Inflammatory macrophage treated with lipopolysaccharide for 4 hours (primary cell): ENCODE measurements at places on chromosomes 13 and 19.

GRCh38 chr13:77300176-77301037, 26.5 kb downstream of the MYCBP2 start:
- DNase-seq, result peak; percentile 80

DNA sequence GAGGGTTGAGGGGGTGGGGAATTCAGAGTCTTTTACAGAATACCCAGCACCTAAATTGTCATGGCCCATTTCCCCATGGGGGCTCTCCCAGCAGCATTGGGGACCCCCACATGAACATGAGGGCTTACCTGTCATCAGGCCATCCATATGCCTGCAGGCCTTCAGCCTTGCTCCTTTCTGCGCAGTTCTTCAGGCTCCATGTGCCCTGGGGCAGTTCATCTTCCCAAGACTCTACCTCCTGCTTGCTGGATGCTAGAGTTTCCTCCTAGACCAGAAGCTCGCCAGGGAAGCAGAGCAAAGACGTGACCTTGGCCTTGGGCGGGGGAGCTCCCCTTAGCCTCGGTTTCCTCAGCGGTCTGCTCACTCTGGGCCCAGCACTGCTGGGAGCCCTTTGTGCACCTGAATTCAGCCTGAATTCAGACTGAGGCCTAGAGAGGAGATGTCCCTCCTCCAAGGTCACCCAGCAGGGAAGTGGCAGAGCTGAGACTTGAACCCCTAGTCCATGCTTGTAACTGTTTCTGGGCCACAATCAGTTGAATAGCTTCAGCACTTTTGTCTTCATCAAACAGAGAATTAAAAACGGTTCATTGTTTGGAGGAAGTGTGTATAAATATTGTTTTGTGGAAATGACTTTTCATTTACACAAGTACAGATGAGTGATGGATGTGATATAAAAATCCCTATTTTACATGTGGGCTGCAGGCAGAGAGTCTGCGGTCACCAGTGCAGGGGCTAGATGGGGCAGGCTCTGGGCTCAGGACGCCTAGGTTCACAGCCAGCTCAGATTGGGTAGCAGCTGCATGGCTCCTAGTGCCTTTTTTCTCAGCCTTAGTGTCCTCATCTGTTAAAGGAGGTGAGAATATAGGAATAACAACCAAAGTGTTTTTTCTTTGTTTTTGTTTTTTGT, 9.5 kb downstream of the PPP5C start:
- DNase-seq, result no peak

GRCh38 chr19:33175886-33176669, 18.1 kb upstream of the LRP3 start:
- no peak for DNase-seq

DNA sequence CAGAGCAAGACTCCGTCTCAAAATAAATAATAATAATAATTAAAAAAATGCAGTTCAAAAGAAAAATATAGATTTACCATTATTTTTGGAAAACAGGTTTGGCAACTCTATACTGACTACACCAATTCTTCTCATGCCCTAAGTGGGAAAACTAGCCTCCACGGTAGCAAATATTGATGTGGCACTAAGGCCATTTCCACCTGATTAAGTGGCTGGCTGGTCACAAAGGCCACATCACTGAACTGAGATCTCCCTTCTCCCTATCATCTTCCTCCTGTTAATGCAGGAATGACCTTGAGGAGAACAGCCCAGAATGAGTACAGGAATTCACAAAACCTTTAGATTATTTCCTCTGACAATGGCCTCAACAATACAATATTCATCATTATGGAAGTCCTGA, 18.6 kb downstream of the ZNF814 start:
- DNase-seq, result no peak

- DNase-seq, result no peak
These were observed 7.2 kb downstream of the ABCA7 start for GRCh38 chr19:1046836-1047695.

DNA sequence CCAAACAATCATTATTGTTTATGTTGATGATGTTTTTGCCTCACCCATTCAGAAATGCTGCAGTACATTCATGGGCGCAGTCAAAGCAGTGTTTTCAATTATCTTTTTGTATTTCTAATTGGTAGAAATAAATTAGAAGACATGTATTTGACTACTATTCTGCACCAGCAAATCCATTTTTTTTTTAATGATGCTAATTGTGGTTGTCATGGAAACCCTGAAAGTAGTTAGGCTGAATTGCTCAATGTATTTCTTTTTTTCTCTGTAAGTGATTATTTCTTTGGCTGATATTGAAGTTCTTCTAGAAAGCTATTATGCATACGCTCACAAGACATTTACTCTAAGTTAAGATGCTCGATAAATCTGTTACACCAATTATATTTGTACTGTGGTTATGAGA, 101.2 kb downstream of the RFC3 start:
- no peak for DNase-seq

GRCh38 chr13:44096901-44097300, 217.2 kb downstream of the LACC1 start:
- peak; percentile 51 for DNase-seq

GRCh38 chr13:24217601-24218281, 57.2 kb downstream of the SPATA13 start:
- DNase-seq, result peak; percentile 50

- DNase-seq, result no peak
These were observed 41.7 kb downstream of the FRY start for GRCh38 chr13:32073180-32073864.

GRCh38 chr19:4508698-4509097, 9.6 kb downstream of the PLIN4 start:
- no peak for DNase-seq

DNA sequence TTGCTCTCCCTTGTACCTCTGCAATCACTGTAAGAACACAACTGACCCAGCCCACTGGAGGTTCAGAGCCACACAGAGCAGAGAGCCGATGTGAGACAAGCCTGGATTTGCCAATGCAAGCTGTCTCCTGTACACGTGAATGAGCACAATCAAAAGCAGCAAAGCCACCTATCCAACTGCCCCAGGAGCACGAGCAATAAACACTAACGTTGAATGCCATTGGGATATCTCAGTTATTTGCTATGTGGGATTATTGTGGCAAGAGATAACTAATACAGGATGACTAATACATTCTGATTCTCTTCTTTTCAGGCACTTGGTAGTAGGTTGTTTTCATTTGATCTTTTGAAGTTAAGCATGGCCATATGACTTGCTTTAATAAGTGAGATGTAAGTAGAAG, 85.2 kb upstream of the FAM216B start:
- DNase-seq, result no peak

DNA sequence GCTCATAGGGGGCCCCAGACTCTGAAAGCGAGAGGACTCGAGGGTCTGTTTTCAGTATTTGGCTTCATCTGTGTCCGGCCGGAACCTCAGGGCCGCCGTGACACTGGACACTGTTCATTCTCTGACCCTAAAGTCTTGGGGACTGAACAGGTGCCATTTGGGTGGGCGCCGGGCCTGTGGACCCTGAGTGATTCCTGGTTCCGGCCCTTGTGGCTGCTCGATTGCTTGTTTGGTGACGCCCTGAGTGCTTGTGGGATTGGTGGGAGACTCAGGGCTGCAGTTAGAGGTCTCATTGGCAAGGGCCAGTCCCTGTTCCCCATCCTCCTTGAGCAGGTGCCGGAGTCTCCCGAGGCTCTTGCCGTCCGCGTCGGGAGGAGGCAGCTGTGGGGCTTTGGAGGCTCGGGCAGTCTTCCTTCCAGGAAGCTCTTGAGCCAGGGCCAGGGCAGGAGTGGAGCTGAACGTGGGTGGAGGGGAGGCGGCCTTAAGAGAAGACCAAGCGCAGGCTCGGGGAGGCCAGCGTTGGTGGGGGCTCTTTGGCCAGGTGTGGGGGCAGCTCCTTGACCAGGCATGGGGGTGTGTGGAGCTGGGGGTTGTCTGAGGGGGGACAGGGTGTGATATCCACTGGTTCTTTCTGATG, 4.7 kb downstream of the PTBP1 start:
- DNase-seq, result no peak

DNA sequence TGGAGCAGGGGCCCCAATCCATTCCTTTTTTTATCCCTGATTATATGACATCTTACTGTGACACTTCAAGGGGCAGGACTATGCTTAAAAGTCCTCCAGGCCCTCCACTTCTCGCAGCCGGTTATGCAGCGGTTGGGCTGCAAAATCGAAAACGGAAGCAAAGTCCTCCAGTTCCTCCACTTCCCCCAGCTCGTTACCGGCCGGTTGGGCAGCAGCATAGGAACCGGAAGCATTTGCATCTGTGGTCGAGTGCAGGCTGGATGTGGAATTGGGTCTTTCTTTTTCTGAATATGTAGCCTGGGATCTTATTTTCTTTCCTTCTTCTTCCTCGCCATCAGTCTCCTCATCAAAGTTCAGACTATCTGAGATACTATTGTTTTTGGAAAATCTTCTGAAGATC, 46.1 kb downstream of the OXGR1 start:
- DNase-seq, result no peak

DNA sequence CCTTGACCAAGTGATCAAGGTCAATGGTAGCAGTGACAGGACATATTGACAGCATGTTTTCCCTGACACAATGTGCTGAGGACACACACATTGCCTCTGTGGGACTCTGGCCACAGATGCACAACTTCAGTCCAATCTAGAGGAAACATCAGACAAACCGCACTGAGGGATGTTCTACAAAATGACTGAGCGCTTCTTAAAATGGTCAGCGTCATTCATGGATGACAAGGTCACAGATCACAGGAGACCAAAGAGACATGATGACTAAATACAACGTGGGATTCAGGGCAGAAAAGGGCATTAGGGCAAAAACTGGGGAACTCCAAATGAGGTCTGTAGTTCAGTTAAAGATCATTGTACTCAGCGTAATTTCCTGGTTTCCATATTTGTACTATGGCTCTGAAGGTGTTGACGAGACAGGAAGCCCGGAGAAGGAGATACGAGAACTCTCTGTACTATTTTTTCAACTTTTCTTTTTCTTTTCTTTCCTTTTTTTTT, 20.6 kb downstream of the PBX4 start:
- peak; percentile 92 for DNase-seq

- peak; percentile 77 for DNase-seq
These were observed 6.7 kb downstream of the POLR2E start for GRCh38 chr19:1088416-1089010.

GRCh38 chr19:501646-502045, 5.4 kb downstream of the MADCAM1 start:
- DNase-seq, result no peak

- DNase-seq, result no peak
These were observed 15.2 kb upstream of the SHFL start for GRCh38 chr19:10070730-10071446.

DNA sequence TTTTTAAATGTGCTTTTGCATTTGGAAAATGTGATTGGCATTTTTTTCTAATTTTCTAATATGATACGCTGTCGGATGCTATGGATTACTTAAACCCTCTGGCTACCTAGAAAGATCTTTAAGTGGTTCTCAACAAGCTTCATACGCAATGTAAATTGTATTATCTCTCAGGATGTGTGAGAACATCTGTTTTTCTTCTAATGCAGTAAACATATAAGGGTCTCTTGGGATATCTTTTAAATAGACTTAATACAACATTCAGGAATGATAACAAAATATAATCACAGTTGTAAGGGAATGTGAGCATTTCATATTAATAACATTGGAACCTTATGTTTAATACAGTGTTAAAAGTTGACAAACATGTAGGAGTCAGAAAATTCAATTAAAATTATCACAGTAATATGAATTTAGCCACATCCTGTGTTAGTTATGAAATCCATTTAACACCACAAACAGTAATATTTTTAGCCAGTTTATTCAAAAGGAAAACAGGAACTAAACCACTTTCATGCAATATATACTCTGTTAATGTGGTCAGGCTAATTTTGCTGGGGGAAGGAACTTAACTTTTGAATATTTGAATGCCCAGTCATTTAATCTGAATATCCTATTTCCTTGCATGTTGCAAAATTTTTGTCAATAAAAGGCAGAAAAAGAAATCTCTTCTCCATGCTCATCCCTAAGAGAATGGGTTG, 15.0 kb upstream of the ALOX5AP start:
- peak; percentile 89 for DNase-seq

- DNase-seq, result no peak
These were observed 28.7 kb upstream of the FAM216B start for GRCh38 chr13:42752731-42753130.

DNA sequence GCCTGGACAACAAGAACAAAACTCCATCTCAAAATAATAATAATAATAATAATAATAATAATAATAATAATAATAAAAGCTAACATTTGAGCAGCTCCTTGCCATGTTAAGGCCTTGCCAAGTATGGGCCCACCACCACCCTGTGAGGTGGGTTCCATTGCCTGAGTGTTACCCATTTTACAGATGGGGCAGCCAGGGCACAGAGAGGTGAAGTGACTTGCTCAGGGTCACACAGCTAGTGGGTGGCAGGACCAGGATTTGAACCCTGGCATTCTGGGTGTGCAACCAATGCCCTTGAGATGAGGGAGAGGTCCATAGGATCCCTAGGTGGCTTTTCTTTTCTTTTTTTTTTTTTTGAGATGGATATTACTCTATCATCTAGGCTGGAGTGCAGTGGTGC, 29.5 kb downstream of the ZSWIM4 start:
- DNase-seq, result no peak
